GM23248 (cell line): ENCODE measurements at places on chromosomes 11 and 22. TPM values are rescaled to one million over a fixed set of nuclear protein-coding genes. Genes with fewer than 3 reads are reported as not detected.
A peak's percentile ranks its signal among the peaks of the same experiment; 100 is the strongest.

The SPI1 gene
- polyA plus RNA-seq, result 0.30 TPM in 1 of 2 replicates, not detected in the other

The OR8D4 gene
- polyA plus RNA-seq, result not detected in 2 replicates

The MMP12 gene
- polyA plus RNA-seq, result 0.19 and 0.41 TPM in 2 replicates

The PRRG4 gene
- polyA plus RNA-seq, result not detected in 2 replicates

The NCAPD3 gene
- polyA plus RNA-seq, result 13.6 and 16.3 TPM in 2 replicates

The CSTF3 gene
- polyA plus RNA-seq, result 29.0 and 29.6 TPM in 2 replicates

The POU2AF1 gene
- polyA plus RNA-seq, result 0.09 and 0.16 TPM in 2 replicates

The ZNF408 gene
- polyA plus RNA-seq, result 9.9 and 11.3 TPM in 2 replicates

The ESAM gene
- not detected in 2 replicates for polyA plus RNA-seq

The MMP27 gene
- 0.09 TPM in 1 of 2 replicates, not detected in the other for polyA plus RNA-seq

DNA sequence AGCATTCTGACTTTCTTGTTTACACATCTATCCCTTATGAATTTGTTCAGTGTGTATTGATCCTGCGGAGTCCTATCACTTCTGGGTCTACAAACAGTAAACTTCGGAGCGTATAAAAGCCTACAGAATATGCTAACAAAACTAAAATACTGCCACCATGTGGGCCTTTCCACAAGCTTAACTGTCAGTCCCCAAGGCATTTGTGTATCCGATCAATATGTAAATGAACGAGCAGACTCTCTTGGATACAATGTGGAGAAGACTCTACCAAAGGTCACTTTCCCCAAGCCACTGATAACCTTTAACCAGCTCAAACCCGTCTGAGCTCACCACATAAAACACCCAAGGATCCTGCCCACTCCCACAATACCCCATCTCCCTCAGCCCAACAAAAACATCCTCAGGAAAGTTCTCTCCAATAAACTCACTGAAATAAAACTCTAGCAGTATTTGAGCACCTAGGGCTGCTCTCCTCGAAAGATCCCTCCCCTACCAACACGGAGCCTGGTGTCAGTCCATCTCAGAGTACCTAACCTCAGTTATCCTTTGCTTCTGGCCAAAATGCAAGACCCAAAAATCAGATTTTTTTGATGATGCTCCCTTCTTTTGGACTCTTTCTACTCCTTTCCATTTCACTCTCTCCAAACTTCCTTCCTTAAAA is 17.8 kb downstream of the ADA2 start:
- H3K27me3 ChIP-seq, result peaks cover 4% of the 10 kb centered on the region
- no peaks in the 10 kb centered on the region for H3K4me1 ChIP-seq
- no peak overlapping the region for H3K4me3 ChIP-seq
- no peak overlapping the region for H3K27ac ChIP-seq
- no peaks in the 10 kb centered on the region for H3K36me3 ChIP-seq

GRCh38 chr11:78181185-78181584 is 7.2 kb downstream of the KCTD21 start:
- 0 out of 2 replicates have a peak, but pooled peaks cover 6% of the 10 kb centered on the region for H3K36me3 ChIP-seq
- no peak overlapping the region for H3K4me3 ChIP-seq
- H3K27me3 ChIP-seq, result no peaks in the 10 kb centered on the region

DNA sequence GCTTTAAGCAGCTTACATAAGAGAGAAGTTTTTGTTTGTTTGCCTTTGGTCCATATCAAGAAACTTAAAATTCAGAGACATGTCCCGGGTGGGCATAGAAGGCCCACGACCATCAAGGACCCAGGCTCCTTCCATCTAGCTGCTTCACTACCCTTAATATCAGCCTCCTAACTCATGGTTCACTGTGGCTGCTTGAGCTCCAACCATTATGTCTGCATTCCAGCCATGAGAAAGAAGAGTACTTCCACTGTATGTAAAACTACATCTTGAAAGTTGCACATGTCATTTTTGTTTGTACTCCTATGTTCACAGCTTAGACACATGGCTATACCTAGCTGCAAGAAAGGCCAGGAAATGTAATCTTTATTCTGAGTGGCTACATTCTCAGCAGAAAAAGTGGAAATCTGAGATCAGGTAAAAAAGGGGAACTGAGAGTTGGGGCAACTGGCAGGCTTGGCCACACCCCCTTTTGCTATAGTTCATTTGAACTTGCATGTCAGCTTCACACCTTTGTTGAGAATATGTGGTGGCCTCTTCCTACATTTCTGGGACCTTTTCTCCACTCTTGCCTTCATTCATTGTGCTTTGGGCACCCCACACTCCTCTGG is 81.3 kb upstream of the TP53I11 start:
- H3K27ac ChIP-seq, result no peak overlapping the region
- H3K36me3 ChIP-seq, result no peaks in the 10 kb centered on the region
- DNase-seq, result no peak
- H3K27me3 ChIP-seq, result peaks cover 5% of the 10 kb centered on the region; the same call in 1 of the 2 replicates
- H3K4me1 ChIP-seq, result no peaks in the 10 kb centered on the region
- no peak overlapping the region for H3K4me3 ChIP-seq

DNA sequence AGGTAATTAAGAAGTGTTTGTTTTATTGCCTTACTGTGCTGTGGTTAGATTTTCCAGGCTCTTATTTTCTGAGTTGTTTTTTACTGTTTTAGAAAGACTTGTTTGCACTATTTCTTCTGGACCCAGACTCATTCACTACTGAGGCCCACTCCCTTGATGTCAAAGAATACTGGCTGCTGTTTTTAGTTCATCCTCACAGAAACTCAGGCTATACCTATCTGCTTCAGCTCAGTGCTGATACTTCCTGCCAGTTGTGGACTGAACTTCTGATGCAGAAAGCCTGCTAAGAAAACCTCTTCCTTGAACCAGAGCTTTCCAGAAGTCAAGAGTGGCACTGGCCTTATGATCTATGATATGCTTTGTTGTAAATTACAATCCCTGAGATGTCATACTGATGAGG is 15.9 kb upstream of the PIK3IP1 start:
- no peak overlapping the region for H3K27ac ChIP-seq
- DNase-seq, result no peak
- no peak overlapping the region for H3K4me3 ChIP-seq
- no peaks in the 10 kb centered on the region for H3K36me3 ChIP-seq
- no peaks in the 10 kb centered on the region for H3K27me3 ChIP-seq
- no peaks in the 10 kb centered on the region for H3K4me1 ChIP-seq

- H3K4me1 ChIP-seq, result peaks cover 32% of the 10 kb centered on the region
- H3K27ac ChIP-seq, result peak overlapping the region; percentile 91
- no peaks in the 10 kb centered on the region for H3K27me3 ChIP-seq
- peak overlapping the region; percentile 42 for H3K4me3 ChIP-seq
- H3K36me3 ChIP-seq, result no peaks in the 10 kb centered on the region
Measured at GRCh38 chr11:123231256-123231655, 36.2 kb upstream of the CLMP start.

GRCh38 chr11:134995741-134996140 is 583.7 kb upstream of the B3GAT1 start:
- H3K4me3 ChIP-seq, result no peak overlapping the region
- no peaks in the 10 kb centered on the region for H3K27me3 ChIP-seq
- H3K36me3 ChIP-seq, result no peaks in the 10 kb centered on the region
- no peak overlapping the region for H3K27ac ChIP-seq

DNA sequence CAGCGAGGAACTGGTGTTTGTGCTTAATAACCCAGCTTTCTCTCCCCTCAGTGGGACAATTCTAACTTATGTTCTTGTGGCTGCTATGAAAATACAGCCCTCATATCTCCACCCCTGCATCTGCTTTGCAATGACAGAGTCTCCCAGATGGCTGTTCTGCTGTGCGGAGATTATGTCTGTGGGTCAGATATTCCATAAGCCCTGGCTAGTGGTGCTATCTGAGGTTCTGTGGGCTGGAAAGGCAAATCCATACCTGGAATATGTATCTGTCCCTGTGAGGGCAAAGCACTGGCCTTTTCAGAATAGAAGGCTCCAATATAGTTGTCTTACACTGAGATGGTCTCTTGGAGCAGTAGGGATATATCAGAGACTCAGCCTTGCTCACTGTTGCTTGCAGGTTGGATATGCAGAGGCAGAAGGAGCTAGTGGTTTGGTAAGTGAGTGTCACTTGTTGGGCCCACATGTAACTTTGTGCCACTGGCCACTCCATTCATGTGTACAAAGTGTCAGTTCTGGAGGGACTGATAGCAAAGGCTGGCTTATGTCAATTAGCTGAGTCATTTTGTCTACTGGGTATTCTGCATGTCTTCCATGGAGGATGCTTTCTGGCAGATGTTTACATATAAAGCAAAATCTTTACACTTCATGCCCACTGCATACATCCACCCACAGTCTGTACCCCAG is 246.6 kb downstream of the FAM76B start:
- peaks cover 10% of the 10 kb centered on the region for H3K4me1 ChIP-seq
- no peak overlapping the region for H3K4me3 ChIP-seq
- DNase-seq, result no peak

GRCh38 chr11:14267861-14268635 is 90.9 kb downstream of the RRAS2 start:
- H3K27me3 ChIP-seq, result no peaks in the 10 kb centered on the region
- no peak overlapping the region for H3K27ac ChIP-seq
- H3K4me1 ChIP-seq, result no peaks in the 10 kb centered on the region
- DNase-seq, result no peak
- no peak overlapping the region for H3K4me3 ChIP-seq
- H3K36me3 ChIP-seq, result peaks cover 79% of the 10 kb centered on the region

GRCh38 chr11:1157645-1158591 is at the start of gene MUC5AC:
TSS of gene MUC5AC (plus strand) at chr11:1157953. CDS start at chr11:1158000, 47 bp downstream.
- H3K27me3 ChIP-seq, result 0 out of 2 replicates have a peak, but pooled peaks cover 4% of the 10 kb centered on the region
- no peak within 1 kb of the TSS for H3K4me3 ChIP-seq
- H3K4me1 ChIP-seq, result peaks cover 8% of the 10 kb centered on the region; the same call in 1 of the 2 replicates
- no peak for DNase-seq
- no peak within 1 kb of the TSS for H3K27ac ChIP-seq
- no peaks in the 10 kb centered on the region for H3K36me3 ChIP-seq

GRCh38 chr11:125750629-125751028 is 4.5 kb downstream of the PATE1 start:
- no peak for DNase-seq
- H3K36me3 ChIP-seq, result no peaks in the 10 kb centered on the region
- H3K27me3 ChIP-seq, result peaks cover 31% of the 10 kb centered on the region
- no peaks in the 10 kb centered on the region for H3K4me1 ChIP-seq
- no peak overlapping the region for H3K27ac ChIP-seq

DNA sequence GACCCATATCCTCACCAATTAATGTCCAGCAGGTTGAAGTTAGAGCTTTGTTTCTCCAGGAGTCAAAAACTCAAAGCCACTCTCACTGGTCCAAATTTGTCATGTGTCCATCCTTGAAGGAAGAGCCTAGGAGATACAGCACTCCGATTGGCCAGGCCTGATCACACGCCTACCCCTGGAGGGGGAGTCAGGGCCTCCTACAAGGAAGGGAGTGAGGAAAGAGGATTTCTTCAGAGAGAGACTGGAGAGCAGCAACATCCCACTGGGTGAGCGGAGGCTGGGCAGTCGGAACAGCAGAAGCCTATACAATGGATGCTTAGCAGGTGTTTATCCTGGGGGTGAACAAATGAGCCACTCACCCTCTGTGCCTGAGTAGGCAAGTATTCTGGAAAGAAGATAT is 113.9 kb downstream of the TRIM29 start:
- H3K36me3 ChIP-seq, result no peaks in the 10 kb centered on the region
- peaks cover 24% of the 10 kb centered on the region for H3K27me3 ChIP-seq
- H3K4me3 ChIP-seq, result no peak overlapping the region

GRCh38 chr11:128900468-128900867 is 9.3 kb downstream of the KCNJ5 start:
- H3K4me3 ChIP-seq, result no peak overlapping the region
- H3K27me3 ChIP-seq, result no peaks in the 10 kb centered on the region
- H3K4me1 ChIP-seq, result peaks cover 35% of the 10 kb centered on the region
- no peak overlapping the region for H3K27ac ChIP-seq
- H3K36me3 ChIP-seq, result no peaks in the 10 kb centered on the region

GRCh38 chr11:118572061-118572980 is at the start of gene ARCN1:
TSS of gene ARCN1 (plus strand) at chr11:118572409. CDS start at chr11:118572548, 139 bp downstream.
- peak within 1 kb of the TSS; percentile 100 for H3K27ac ChIP-seq
- peak; percentile 91 for DNase-seq
- H3K4me1 ChIP-seq, result peaks cover 37% of the 10 kb centered on the region
- peak within 1 kb of the TSS; percentile 95 for H3K4me3 ChIP-seq

DNA sequence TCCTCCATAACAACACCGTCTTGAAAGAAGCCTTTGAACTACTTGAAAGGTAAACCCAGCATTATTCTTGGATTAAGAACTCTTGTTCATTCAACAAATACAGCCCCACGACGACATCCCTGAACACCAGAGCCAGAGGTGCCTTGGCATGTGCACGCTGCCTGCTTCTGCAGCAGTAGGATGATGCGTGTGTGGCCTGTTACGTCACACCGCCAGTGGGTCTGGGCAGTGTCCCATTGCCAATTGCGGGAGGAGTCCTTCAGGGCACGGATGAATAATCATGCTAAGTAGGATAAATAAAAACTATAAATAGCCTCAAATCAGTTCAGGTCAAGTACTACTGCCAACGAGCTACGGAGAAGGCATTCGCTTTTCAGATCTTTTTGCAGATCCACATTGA is 380.5 kb downstream of the SHANK2 start:
- H3K27ac ChIP-seq, result no peak overlapping the region
- no peaks in the 10 kb centered on the region for H3K4me1 ChIP-seq
- no peaks in the 10 kb centered on the region for H3K36me3 ChIP-seq
- no peak overlapping the region for H3K4me3 ChIP-seq
- peak; percentile 32 for DNase-seq
- no peaks in the 10 kb centered on the region for H3K27me3 ChIP-seq

GRCh38 chr11:66080055-66080817 is 10.2 kb downstream of the PACS1 start:
- no peaks in the 10 kb centered on the region for H3K27me3 ChIP-seq
- H3K4me3 ChIP-seq, result 0 out of 2 replicates have a peak overlapping the region, but pooled peaks have one; percentile 7
- peak overlapping the region; percentile 73 for H3K27ac ChIP-seq
- peaks cover 59% of the 10 kb centered on the region for H3K4me1 ChIP-seq

GRCh38 chr11:66061268-66061667 is 8.8 kb upstream of the PACS1 start:
- no peak for DNase-seq
- no peak overlapping the region for H3K27ac ChIP-seq
- no peaks in the 10 kb centered on the region for H3K4me1 ChIP-seq
- H3K27me3 ChIP-seq, result no peaks in the 10 kb centered on the region
- peaks cover 87% of the 10 kb centered on the region for H3K36me3 ChIP-seq
- H3K4me3 ChIP-seq, result no peak overlapping the region

- H3K27ac ChIP-seq, result no peak overlapping the region
- H3K27me3 ChIP-seq, result peaks cover 28% of the 10 kb centered on the region
- no peaks in the 10 kb centered on the region for H3K4me1 ChIP-seq
- no peaks in the 10 kb centered on the region for H3K36me3 ChIP-seq
- H3K4me3 ChIP-seq, result no peak overlapping the region
Measured at GRCh38 chr11:121446752-121447156, 5.4 kb upstream of the SORL1 start.

DNA sequence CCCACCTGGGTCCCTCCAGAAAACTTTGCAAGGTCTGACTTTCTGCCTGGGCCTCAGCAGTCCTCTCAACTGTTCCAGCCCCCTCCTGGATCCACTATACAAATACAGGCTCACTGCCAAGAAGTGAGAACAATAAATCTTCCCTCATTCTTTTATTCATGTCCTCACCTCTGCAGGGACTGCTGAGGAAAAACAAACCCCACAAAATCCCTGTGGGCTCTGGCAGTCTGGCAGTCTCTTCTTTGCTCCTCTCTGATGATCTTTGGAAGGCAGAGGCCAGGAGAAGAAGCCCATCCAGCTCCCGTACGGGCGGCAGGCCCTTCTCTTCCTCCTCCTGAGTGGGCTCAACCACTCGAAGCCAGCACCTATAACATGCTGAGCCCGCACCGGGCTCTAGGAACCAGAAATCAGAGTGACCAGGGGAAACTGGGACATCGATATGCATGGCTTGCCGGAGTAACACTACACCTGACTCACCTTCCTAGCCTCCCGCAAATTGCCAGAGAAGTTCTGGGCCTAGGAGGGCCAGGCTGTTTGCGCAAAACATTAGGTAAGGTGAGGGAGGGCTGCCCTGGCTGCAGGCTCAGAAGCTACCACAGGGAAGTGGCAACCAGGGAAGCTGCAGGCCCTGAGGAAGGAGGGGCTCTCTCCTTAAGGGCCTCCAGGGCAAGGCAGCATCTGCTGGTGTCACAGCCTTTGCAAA is 24.2 kb downstream of the TMPRSS5 start:
- H3K36me3 ChIP-seq, result no peaks in the 10 kb centered on the region
- no peaks in the 10 kb centered on the region for H3K4me1 ChIP-seq
- DNase-seq, result no peak
- H3K27me3 ChIP-seq, result peaks cover 35% of the 10 kb centered on the region
- H3K27ac ChIP-seq, result no peak overlapping the region
- no peak overlapping the region for H3K4me3 ChIP-seq
